ENCODE measurements at places on chromosomes 16 and 17.

DNA sequence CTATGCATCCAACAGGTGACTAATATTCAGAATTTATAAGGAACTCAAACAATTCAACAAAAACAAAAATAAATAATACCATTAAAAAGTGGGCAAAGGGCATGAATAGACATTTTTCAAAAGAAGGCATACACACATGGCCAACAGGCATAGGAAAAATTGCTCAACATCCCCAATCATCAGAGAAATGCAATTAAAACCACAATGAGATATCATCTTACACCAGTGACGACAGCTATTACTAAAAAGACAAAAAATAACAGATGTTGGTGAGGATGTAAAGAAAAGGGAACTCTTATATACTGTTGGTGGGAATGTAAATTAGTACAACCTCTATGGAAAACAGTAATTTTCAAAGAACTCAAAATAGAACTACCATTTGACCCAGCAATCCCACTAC lies 250.4 kb upstream of the N4BP1 start:
- no peak for DNase-seq

- no peak for DNase-seq
Observed at GRCh38 chr17:64022611-64023063, 2.2 kb upstream of the ICAM2 start.

DNA sequence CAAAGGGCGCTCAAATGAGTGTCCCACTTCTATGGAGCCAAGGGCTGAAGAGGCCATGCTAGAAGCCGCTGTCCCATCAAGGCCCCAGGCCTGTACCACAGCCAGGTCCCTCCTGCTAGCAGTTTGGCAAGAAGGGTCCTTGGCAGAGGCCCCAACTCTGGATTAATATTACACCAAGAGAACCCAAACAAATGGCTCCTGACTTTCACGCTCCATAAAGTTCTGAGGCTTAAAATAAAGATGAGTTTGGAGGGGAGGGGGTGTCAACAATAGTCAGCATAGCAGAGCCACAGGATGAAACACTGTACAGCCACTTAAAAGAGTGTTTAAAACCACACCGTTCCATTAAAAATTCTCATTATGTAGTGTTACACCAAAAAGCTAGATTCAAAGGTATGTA lies 30.5 kb downstream of the CUEDC1 start:
- no peak for DNase-seq

GRCh38 chr17:72344613-72345012 lies 223.8 kb downstream of the SOX9 start:
- no peak for DNase-seq

GRCh38 chr17:1533661-1534325 lies 17.4 kb upstream of the INPP5K start:
- no peak for DNase-seq

DNA sequence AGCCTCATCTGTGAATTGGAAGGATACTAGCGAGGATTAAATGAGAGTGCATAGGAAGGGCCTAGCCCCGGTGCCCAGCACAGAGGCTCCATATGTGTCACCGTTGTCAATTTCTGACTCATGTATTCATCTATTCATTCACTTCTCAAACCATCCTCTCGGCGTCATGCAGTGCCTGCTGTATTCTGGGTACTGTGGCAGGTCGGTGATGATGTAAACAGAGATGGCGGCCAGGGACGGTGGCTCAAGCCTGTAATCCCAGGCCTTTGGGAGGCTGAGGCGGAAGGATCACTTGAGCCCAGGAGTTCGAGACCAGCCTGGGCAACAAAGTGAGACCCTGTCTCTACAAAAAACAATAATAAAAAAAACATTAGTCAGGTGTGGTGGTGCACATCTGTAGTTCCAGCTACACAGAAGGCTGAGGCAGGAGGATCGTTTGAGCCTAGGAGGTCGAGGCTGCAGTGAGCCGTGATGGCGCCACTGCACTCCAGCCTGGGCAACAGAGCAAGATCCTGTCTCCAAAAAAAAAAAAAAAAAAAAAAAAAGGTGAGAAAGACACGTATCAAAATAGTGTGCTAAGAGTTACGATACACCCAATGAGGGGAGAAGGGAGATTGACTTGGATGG lies 4.3 kb upstream of the PPP1R1B start:
- peak; percentile 25 for DNase-seq

DNA sequence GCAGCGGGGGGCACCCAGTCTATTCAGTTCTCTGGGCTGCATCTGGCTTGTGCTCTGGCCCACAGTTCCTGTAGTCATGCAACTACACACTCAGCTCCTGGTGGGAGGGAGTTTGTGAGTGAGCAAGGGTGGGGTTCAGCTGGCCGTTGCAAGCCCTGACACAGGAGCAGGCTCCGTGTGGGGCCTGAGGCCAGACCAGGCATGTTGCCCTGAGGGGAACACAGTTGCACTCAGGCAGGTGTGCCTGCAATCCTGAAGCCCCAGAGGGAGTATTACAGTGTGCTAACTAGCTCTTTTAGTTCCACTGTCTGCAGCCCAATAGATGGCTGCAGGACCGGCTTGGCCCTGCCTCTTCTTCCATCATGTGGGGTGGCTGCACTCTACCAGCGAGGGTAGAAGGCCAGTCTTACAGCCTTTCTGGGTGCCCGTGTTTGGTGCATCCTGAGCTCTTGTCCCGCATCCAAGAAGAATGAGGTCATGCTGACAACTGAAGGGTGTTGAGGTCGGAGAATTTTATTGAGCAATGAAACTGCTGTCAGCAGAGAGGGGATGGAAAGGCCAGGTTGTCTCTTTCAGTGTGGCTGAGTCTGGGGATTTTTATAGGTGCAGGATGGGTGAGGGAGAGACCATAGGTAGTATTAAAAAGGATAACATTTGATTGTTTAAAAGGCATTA lies 49.9 kb upstream of the ELAC2 start:
- DNase-seq = no peak

GRCh38 chr16:28826141-28826540 lies 3.3 kb downstream of the ATXN2L start:
- DNase-seq = no peak

GRCh38 chr16:10616756-10617640 lies 36.6 kb upstream of the EMP2 start:
- DNase-seq = no peak

DNA sequence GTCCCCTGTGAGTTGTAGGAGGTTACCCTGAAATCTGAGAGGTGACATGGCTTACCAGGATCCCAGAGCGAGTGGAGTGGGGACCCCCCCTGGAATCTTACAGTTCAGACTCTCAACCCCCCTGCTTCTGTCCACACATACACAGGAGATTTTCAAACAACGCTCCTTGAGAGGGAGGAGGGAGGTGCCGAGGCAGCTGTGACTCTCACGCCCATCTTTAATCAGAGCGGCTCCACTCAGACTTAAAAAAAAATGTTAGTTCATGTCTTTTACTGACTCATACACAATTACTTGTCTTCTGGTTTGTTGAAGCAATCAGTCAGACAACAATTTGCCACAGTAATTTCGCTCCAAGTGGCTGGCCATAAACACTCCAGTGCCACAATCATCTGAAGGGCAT lies 15.4 kb upstream of the TMEM220 start:
- no peak for DNase-seq

- no peak for DNase-seq
Observed at GRCh38 chr16:65660390-65660789, 538.5 kb upstream of the CDH11 start.

GRCh38 chr17:41784207-41784744 lies 2.2 kb downstream of the JUP start:
- DNase-seq = no peak

GRCh38 chr17:40841246-40841645 lies 18.8 kb upstream of the KRT10 start:
- DNase-seq = no peak

DNA sequence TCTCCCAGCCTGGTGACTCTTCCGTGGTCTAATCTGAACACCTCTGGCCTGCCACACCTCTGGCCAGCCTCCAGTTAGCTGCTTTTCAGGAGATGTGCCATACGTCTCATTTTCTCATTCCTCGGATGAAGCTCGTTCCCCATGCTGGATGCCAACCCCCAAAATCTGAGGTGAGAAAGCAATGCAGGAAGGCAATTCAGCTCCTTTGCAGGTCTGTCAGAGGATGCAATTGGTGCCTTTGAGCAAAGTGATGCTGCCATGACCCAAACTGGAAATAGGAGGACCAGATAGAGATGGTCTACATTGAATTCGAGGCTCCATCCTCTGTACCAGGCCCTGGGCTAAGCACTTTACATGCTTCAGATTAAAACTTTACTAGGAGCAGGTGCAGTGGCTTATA lies 11.0 kb upstream of the CUEDC1 start:
- no peak for DNase-seq

DNA sequence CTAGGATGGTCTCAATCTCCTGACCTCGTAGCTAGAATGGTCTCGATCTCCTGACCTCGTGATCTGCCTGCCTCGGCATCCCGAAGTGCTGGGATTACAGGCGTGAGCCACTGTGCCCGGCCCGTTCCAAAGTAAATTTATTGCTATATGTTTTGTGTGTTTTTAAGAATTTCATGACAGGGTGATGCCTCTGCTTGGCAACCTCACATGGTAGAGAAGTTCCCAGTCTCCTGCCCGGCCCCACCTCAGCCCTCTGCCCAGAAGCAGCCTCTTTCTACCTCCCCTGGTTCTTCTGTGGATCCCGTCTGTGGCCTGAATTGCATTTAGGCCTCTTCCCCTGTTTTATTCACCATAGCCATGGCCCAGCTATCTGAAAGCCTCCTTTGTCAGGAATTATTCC lies 55.0 kb downstream of the B9D1 start:
- no peak for DNase-seq

Measured in activated effector memory CD4-positive, alpha-beta T cell treated with Interleukin-2 at 50 U/mL for 16 hours (primary cell).